Right atrium auricular region (tissue), 2 donors: ENCODE measurements at places on chromosomes 3 and 15. TPM values are rescaled to one million over a fixed set of nuclear protein-coding genes. Genes with fewer than 3 reads are reported as not detected.
A peak's percentile ranks its signal among the peaks of the same experiment; 100 is the strongest.

GRCh38 chr3:54188176-54188791 lies 65.9 kb downstream of the CACNA2D3 start:
- DNase-seq: no peak

DNA sequence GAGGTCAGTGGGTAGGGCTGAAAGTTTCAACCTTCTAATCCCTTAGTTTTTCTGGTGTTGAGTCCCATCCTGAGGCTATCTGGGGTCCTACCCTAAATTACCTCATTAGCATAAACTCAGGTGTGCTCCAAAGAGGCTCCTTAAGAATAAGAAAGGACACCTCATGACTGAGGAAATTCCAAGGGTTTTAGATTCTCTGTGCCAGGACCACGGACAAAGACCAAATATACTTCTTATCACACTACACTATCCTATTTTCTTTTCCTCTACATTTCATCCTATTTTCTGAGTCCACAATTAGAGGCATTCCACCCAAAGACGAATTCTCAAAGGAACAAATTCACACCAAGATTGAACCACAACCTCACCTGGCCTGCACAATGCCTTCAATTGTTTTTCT lies 9.8 kb upstream of the THSD4 start:
- no peak for DNase-seq

GRCh38 chr3:64398476-64398875 lies 173.2 kb upstream of the PRICKLE2 start:
- DNase-seq: no peak

DNA sequence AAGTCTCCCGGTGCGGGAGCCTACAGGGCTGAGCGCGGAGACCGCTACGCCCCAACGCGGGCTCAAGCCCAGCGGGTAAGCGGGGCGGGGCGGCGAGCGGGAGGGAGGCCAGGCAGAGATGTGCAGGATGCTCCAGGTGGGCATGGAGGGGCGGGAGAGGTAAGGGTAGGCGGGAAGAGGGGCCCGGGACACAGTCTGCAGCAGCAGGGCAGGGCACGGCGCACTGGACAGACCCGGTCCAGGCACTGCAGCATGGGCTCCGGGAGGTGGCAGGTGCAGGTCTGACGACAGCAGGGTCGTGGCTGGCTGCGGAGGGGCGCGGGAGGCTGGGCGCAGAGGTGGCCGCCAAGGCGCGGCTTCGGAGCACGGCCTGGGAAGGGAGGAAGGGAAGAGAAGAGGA lies 102.8 kb downstream of the GABRB3 start:
- no peak for DNase-seq

DNA sequence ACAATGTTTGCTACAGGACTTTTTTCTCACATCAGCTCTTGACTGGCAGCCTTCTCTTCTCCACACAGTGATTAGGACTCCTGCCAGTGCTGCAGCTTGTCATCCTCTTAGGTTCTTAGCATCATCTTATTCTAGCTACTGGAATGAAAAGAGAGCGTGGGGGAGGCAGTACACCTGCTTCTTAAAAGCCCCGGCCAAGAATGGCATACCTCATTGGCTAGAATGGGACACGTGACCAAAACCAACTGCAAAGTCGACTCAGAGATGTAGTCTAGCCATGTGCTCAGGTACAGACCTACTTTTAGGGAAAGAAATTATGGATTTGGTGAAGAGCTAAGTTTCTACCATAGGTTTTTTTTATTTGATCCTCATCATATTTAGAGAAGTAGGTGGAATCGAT lies 44.1 kb downstream of the RARB start:
- no peak for DNase-seq

DNA sequence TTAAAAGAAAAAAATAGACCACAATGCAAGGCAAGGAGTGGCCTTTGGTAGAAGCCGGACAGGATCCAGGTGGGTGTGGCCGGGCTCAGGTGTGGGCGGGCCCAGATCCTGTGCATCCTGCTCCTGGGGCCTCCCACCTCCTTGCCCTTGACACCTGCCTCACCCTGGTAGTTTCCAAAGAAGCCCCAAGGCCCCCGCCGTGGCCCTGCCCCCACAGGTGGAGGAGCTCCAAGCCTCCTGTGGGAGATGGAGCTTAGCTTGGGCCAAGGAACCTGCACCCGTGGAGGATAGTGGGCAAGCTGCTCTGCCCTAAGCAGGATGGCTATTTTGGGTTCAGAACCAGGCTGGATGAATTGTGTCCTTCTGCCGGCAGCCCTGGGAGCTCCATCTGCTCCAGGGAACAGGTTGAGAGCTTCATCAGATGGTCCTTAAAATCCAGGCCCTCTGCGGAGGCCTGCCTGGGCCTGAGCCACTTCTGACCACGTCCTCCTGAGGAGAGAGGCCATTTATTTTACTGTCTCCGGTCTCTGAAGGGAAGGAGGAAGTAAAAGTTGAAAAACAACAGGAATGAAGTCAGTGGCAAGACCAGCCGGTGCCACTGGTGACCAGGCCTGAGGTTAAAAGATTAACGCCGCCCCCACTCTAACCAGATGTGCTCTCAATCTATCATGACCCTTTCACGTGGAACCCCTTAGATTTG lies 53.9 kb upstream of the KLF13 start:
- DNase-seq: peak; percentile 56

- no peak for DNase-seq
These were observed 123.0 kb upstream of the PROK2 start for GRCh38 chr3:71907996-71908395.

DNA sequence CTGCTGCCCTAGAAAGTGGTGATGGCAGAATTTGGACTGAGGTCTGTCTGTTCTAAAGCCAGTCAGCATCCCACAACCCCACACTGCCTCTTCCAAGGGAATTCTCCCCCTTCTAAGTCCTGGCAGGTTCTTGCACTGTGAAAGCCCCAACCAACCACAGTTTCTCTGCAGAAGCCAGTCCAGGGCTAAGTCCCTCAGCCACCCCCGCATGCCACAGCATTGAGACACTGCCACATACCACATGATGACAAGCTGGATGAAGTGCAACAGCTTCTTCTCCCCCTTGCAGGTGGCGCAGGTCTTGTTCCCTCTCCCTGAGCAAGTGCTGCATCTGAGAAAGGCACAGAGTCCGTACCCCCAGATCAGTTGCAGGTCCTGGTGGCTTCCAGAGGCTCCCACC lies 18.6 kb downstream of the SSUH2 start:
- DNase-seq: no peak

DNA sequence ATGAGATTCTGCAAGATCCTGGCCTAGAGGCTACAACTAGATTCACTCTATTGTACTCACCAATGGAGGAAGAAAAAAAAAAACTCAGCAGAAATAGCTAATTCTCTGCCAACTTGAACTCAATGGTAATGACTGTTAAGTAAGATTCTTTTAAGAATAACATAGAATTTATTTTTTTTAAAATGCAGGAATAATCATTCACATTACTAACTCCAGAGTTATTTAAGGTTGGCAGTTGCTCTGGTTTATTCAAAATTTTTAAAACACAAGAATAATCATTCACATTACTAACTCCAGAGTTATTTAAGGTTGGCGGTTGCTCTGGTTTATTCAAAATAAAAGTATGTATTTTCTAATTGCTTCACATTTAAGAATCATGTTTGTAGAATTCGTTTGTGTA lies 1071.9 kb downstream of the IGSF11 start:
- no peak for DNase-seq

DNA sequence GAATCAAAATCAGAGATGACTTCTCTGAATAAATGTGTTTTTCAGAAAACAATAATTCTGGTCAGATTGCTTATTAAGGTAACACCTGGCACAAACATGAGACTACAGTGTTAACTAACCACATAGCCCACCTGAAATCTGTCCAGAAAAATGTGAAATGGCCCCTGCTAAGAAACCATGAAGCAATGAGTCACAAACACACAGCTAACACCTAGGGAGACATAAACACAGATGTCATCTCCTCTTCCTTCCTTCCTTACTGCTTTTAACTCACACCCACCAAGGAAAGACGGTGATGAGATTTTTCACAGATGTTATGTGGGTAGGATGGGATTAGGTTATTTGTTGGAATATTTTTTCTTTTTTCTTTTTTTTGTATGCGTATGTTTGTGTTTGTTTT lies 315.0 kb upstream of the STAC start:
- DNase-seq: no peak

Gene WDR49
- total RNA-seq: 14.8 TPM

Gene CORO2B
- 9.7 TPM for total RNA-seq

Gene PSMD2
- 213 TPM for total RNA-seq

Gene SPSB4
- 6.9 TPM for total RNA-seq

Gene CASR
- not detected for total RNA-seq
